ENCODE measurements at places on chromosomes 6 and 20.

DNA sequence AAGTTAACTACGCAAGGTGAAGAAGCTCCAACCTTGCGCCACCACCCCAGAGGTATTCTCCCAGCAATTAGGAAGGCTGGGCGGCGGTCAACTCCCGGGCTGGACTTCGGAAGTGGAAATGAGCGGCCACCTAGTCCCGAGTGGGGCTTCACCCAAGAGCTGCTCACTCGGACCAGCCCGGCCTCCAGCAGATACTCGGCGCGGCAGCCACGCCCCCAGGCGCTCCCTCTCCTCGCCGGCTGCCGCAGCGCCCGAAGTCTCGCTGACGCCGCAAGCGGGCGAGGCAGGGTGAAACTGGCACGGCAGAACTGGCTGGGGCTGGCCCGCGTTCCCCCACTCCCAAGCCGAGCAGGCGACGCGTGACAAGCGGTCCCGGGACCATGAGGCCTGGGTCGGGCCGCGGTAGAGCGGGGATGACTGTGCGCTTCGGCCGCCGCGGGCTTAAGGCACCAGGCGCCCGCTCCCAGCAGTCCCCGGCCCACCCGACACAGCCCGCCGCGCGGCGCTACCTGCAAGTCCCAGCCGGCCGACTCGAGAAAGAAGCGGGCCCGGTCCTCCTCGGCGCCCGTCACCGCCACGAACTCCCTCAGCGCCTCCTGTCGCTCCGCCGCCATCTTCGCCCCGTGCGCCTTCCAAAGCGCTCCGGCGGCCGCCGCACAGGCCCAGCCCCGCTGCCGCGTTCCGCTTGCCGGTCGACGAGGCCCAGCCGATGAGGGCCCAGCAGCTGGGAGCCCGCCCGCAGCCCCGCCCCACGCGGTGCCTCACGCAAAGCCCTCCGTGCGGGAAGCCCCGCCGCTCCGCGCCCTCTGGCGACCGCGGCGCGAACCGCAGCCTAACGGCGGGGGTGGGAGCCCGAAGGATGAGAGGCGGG lies at the start of gene NSFL1C:
Gene NSFL1C, minus strand, starts transcription at position 639 of the 871 bp plus-strand sequence. Its CDS starts 25 bp downstream, at position 614.
- peaks cover 37% of the 10 kb centered on the region for H3K4me1 ChIP-seq
- H3K4me3 ChIP-seq, result peak within 1 kb of the TSS; percentile 85
- H3K27me3 ChIP-seq, result no peaks in the 10 kb centered on the region
- H3K27ac ChIP-seq, result peak within 1 kb of the TSS; percentile 96

DNA sequence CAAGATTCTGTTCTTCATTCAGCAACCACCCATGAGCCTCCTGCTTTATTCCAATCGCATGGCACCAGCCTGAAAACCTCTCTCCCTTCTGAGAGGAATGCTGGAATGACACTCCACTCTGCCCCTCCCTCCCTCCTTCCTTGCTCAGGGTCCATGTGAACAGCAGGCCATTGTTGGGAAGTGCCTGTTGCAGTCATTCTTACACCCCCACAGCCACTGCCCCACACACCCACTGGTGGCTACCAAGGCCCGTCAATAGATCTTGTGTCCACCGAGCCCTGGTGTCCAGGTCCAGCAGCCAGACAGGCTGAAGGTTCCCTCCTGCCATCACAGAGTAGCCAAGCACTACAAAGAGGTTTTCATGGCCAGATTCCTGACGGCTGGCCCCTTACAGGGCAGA lies 6.5 kb downstream of the PDRG1 start:
- H3K27me3 ChIP-seq, result no peaks in the 10 kb centered on the region
- peaks cover 2% of the 10 kb centered on the region for H3K4me1 ChIP-seq
- peaks cover 38% of the 10 kb centered on the region for H3K36me3 ChIP-seq
- H3K27ac ChIP-seq, result no peak overlapping the region
- no peak for DNase-seq

GRCh38 chr6:22807818-22808217 lies 238.5 kb downstream of the HDGFL1 start:
- H3K4me1 ChIP-seq, result no peaks in the 10 kb centered on the region
- no peak overlapping the region for H3K4me3 ChIP-seq
- no peak overlapping the region for H3K27ac ChIP-seq
- H3K27me3 ChIP-seq, result no peaks in the 10 kb centered on the region
- DNase-seq, result no peak
- H3K36me3 ChIP-seq, result no peaks in the 10 kb centered on the region

- H3K4me3 ChIP-seq, result no peak overlapping the region
- H3K4me1 ChIP-seq, result peaks cover 9% of the 10 kb centered on the region
- DNase-seq, result no peak
- H3K27ac ChIP-seq, result no peak overlapping the region
- no peaks in the 10 kb centered on the region for H3K27me3 ChIP-seq
- no peaks in the 10 kb centered on the region for H3K36me3 ChIP-seq
These were observed 33.8 kb downstream of the SERPINB6 start for GRCh38 chr6:2937627-2938003.

- H3K4me3 ChIP-seq, result no peak overlapping the region
- H3K27me3 ChIP-seq, result peaks cover 14% of the 10 kb centered on the region
- H3K36me3 ChIP-seq, result no peaks in the 10 kb centered on the region
- no peak for DNase-seq
- H3K27ac ChIP-seq, result no peak overlapping the region
- H3K4me1 ChIP-seq, result peaks cover 10% of the 10 kb centered on the region
These were observed 3.7 kb upstream of the NCOA6 start for GRCh38 chr20:34829191-34829590.

- DNase-seq, result no peak
- H3K4me3 ChIP-seq, result no peak overlapping the region
- H3K27me3 ChIP-seq, result peaks cover 15% of the 10 kb centered on the region
- peaks cover 20% of the 10 kb centered on the region for H3K4me1 ChIP-seq
- peaks cover 3% of the 10 kb centered on the region for H3K36me3 ChIP-seq
These were observed 5.0 kb downstream of the CEBPB start for GRCh38 chr20:50195524-50196120.

DNA sequence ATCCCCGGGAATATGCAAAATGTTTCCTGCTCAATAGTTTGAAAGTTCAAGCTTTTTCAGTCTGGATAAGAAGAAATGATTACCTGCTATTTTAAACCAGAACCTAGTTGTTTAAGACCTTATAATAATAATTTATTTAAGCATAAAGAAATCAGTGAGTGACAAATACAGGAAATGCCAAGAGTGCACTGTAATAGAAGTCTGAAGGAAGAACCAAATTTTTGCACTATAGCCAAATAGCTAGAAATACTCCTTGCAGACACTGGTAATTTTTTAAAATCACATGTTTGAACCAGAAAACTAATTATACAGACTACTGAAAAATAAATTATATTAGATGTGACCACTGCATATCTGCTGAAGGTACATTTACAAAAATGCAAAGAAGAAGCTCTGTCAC lies 93.2 kb downstream of the MMS22L start:
- no peaks in the 10 kb centered on the region for H3K36me3 ChIP-seq
- no peak overlapping the region for H3K4me3 ChIP-seq
- H3K27ac ChIP-seq, result no peak overlapping the region
- H3K4me1 ChIP-seq, result peaks cover 2% of the 10 kb centered on the region
- no peak for DNase-seq
